ENCODE measurements at places on chromosomes 4 and X. TPM values are rescaled to one million over a fixed set of nuclear protein-coding genes. Genes with fewer than 3 reads are reported as not detected.

Gene ANKRD50
- 3.6 TPM for total RNA-seq

Gene PNCK
- total RNA-seq = not detected

Gene SLC10A4
- total RNA-seq = not detected

Gene TEX13B
- total RNA-seq = not detected
